ENCODE measurements at places on chromosomes 1 and 21.

GRCh38 chr1:67226688-67227087, 60.4 kb downstream of the IL23R start:
- no peak for DNase-seq

GRCh38 chr21:31376301-31376700, 32.2 kb upstream of the TIAM1 start:
- no peak for DNase-seq

GRCh38 chr1:25819491-25820246, at the start of gene MTFR1L:
MTFR1L (plus strand) TSS chr1:25819954; CDS start chr1:25823105, 3,151 bp downstream.
- DNase-seq = peak; percentile 85

DNA sequence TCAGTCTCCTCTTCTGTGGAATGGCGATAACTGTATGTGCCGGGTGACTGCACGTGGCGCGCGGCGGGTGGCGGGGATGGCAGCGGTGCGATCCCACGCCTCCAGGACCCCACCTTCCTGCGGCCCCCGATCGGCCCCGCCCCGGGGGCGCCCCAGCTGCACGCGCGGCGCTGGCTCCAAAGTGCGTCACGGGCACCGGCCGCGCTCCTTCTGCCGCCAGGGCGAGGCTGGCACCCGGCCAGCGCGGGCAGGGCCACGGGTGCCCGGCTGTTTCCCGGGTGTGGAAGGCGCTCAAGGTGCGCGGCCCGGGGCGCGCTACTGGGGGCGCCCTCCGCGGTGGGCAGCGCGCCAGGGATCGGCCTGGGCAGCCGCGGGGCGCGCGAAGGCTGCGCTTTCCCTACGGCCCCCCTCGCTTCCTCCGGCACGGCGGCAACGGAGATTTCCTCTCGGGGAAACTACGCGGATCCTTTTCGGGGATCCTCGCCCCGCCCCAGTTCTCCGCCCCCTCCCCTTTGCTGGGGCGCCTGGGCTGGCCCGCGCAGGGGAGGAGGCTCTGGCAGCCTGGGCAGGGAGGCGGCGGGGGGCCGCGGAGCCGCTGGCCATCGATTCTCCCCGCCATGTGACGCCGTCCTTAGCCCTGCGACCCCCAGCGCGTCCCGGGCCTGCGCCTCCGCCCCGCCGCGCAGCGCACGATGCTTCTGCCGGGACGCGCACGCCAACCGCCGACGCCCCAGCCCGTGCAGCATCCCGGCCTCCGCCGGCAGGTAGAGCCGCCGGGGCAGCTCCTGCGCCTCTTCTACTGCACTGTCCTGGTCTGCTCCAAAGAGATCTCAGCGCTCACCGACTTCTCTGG, at the start of gene EVA1C:
EVA1C (plus strand) TSS at position 545 of the 853 bp plus-strand sequence; CDS start at position 693, 148 bp downstream.
- peak; percentile 39 for DNase-seq

DNA sequence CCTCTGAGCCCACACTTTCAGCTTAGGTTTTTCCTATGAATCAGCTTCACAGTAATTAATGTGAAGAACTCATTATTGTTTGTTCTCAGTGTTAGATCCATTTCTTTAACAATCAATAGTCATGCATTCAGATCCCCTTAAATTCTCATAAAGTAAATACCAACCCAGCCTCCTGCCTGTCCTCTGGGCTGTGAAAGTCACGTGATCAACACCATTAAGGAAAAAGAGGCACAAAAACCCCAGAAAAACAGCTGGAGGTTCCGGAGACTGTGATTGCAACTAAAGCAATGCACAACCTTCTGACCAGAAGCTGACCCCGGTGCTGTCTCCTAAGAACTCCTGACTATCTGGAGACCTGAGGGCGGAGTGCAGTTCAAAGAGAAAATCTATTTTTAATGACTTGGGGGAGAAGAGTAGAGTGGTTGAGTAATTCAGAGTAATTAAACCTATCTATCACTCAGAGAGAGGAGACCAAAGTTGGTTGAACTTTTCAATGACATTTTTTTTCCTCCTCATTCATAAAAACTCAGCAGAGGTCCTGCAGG, 132.5 kb downstream of the PLXNA2 start:
- DNase-seq = no peak

- no peak for DNase-seq
Measured at GRCh38 chr1:244162786-244163530, 111.9 kb downstream of the ZBTB18 start.

DNA sequence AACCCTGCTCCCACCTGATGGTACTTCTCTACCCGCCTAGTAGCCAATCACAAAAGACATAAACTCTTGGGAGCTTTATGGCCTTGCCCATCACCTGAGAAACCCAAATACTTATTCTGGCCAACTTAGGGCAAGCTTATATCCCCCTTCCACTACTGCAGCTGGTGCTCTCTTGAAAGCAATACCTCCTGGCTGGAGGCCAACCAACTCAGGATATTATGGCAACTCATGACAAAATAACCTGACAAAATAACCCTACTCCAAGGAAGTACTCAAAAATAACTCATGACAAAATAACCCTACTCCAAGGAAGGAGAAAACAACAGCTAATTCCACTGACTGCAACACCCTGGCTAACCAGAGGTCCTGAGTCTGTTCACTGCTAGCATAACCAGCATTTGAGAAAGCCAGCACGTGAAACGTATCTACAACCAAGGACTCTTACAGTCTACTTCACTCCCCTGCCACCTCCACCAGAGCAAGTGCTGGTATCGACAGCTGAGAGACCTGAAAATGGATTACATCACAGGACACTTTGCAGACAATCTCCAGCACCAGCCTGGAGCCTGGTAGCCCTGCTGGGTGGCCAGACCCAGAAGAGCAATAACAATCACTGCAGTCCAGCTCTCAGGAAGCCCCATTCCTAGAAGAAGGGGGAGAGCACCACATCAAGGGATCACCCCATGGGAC, 179.9 kb downstream of the COL24A1 start:
- DNase-seq = no peak

GRCh38 chr1:1119272-1119890, 3.5 kb upstream of the C1orf159 start:
- no peak for DNase-seq

- DNase-seq = no peak
Measured at GRCh38 chr1:233477359-233477758, 136.5 kb upstream of the KCNK1 start.

DNA sequence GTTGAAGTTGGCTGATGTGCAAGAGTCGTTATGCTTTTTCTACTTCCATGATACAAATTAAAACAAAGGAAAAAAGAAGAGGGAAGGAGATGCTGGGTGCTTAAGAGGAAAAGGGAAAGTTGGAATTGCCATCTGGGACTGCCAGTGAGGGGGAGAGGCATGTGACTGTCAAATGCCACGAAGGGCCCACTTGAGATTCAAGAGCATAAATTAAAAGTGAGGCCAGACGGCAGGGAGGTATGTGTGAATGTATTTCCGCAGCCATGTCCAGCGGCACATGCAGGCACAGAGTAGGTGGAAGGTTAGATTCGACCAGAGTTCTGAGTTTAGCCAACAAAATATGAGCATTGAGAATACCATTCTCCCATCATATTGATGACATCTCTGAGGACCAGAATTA, 32.0 kb downstream of the NFASC start:
- no peak for DNase-seq

DNA sequence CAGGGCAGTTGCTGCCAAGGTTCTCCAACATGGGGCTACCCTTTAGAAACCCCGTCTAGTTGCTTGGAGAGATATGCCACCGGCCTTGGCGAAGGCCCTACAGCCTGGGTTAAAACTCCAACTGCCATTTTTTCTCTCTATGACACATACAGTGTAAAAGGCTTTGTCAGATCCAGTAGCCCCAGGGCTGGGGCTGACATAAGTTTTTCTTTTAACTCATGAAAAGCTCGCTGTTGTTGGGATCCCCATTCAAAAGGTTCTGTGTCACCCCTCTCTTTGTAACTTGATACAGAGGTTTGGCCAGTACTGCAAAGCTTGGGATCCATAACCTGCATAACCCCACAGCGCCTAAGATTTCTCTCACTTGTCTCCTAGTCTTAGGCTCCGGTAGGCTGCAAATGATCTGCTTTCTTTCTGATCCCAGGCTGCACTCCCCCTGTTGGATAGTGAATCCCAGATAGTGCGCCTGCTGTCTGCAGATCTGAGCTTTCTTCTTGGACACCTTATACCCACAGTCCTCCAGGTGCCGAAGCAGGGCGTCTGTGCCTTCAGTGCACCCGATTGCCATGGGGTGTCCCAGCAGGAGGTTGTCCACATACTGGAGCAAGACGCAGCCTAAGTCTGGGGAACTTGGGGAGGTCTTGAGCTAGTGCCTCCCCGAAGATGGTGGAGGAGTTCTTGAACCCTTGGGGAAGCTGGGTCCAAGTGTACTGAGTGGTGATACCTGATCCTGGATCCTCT, 406.2 kb downstream of the TGFB2 start:
- no peak for DNase-seq

DNA sequence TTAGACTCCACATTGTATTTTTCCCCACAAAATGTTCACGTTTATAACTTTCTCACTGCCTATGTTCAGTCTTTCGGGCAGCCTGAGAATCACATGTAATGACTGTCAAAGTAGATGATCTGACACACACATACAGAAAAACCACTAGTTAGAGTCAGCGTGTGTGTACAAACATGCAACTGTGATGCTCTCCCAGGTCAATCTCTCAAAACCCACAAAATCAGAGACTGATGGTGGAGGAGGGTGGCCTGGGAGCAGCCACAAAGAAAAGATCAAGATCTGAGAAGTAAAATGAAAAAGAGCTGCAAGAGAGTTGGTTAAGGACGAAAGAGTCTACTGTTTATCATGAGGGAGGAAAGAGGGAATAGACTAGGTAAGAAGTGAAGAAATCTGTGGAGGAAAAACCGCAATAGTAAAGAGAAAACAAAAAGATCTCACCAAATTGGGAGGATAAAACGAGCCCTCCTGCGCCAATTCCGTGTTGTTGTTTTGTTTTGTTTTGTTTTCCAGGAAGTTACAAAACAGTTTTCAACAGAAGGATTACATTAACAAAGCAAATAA, 2.3 kb downstream of the EGLN1 start:
- no peak for DNase-seq

- DNase-seq = no peak
Measured at GRCh38 chr1:207853372-207853757, 57.6 kb downstream of the CD34 start.

DNA sequence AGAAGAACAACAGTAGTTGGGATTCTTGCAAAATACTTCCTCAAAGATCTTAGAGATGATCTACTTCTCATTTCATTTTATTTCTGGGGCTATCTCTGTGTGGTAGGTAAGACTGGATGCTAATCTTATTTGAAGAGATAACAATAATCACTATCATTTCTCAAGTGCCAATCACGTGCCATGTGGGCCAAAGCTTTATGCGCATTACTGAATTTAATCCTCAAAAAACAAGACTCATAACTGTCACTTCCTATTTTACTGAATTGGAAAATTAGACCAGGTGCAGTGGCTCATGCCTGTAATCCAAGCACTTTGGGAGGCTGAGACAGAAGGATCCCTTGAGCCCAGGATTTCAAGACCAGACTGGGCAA, 121.7 kb downstream of the KCNN3 start:
- DNase-seq = no peak

DNA sequence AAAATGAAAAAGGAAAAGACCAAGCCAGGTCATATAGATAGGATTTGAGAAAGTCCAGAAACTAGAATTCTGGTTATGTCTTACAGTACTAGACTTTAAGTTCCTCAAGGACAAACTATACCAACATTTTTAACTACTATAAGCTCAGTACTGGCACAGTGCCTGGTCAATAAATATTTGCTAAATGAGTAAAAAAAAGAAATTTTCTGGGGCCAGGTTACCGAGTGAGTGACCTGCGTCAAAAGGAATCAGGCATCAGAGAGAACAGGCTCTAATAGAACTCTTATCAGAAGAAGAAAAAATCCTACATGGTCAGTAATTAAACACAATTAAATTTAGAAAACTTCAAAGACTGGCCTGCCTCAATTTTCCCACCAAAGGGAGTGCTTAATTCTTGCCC, 23.8 kb upstream of the YRDC start:
- no peak for DNase-seq

GRCh38 chr1:93471911-93472310, 24.0 kb downstream of the FNBP1L start:
- DNase-seq = no peak

GRCh38 chr1:44545961-44546360, 128.3 kb downstream of the TMEM53 start:
- DNase-seq = no peak

DNA sequence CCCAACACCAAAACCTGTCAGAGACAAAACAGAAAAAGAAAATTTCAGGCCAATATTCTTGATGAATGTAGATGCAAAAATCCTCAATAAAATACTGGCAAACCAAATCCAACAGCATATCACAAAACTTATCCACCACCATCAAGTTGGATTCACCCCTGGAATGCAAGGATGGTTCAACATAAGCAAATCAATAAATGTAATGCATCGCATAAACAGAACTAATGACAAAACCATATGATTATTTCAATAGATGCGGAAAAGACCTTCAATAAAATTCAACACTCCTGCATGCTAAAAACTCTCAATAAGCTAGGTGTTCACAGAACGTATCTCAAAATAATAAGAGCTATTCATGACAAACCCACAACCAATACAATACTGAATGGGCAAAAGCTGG, 3.8 kb upstream of the OR2L5 start:
- no peak for DNase-seq

DNA sequence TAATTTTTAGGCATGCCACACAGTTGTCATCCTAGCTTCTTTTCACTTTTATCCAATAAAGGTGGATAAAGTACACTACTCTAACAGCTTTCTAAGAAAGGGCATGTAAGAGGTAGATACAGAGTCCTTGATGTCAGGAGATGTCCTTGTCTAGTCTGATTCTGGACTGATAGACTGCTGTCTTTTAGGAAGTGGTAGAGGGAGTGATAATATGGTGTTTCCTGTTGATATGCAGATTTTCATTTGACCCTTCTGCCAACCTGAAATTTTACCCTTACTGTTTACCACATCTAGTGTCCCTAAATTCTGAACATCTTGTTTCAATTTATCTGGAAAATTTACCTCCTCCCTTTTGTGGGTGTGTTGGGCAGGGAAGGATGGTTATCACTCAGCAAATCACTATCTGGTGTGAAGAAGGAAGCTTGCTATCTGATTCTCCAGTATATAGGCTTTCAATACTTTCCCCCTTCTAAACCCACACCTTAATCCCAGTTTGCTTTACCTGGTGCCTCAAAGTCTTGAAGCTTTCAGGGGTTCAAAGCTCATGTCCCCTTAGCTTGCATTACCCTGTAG, 354.9 kb upstream of the SNX7 start:
- DNase-seq = no peak

DNA sequence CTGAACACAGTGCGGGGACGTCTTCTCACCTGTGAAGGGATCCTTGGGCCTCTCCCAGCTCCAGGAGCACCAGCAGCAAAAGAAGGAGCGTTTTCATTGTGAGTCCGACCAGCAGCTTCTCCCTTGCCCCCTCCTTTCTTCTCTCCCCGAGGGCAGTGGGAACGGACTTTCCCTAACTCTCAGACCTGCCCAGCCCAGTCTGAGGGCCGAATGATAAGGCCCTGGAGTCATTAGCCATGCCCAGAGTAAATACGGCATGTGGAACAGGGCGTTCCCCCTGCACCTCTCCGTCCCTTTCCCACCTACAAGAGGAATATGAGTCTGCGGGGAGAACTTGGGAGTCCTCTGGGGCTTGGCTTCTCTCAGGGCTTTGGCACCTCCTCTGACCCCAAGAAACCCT, at the start of gene CTSE:
CTSE (minus strand) TSS at position 201 of the 400 bp plus-strand sequence; CDS start at position 97, 104 bp downstream.
- DNase-seq = no peak

All from stimulated activated CD4-positive, alpha-beta T cell treated with anti-CD3 and anti-CD28 coated beads, Interleukin-1b, Interleukin-23, amount 100 ng/mL, for 24 hours (primary cell).